ENCODE measurements at places on chromosomes 4 and X. TPM values are rescaled to one million over a fixed set of nuclear protein-coding genes. Genes with fewer than 3 reads are reported as not detected.

GRCh38 chr4:153333874-153334273, 10.6 kb upstream of the MND1 start:
- DNase-seq = no peak

GRCh38 chr4:76802236-76803021, 95.5 kb downstream of the SOWAHB start:
- DNase-seq = no peak

The TLR1 gene
- total RNA-seq = 9.5 TPM

The IQCM gene
- not detected for total RNA-seq

The SPANXN4 gene
- not detected for total RNA-seq
